NCI-H1417 (cell line): ENCODE measurements at places on chromosomes 3 and 15.

DNA sequence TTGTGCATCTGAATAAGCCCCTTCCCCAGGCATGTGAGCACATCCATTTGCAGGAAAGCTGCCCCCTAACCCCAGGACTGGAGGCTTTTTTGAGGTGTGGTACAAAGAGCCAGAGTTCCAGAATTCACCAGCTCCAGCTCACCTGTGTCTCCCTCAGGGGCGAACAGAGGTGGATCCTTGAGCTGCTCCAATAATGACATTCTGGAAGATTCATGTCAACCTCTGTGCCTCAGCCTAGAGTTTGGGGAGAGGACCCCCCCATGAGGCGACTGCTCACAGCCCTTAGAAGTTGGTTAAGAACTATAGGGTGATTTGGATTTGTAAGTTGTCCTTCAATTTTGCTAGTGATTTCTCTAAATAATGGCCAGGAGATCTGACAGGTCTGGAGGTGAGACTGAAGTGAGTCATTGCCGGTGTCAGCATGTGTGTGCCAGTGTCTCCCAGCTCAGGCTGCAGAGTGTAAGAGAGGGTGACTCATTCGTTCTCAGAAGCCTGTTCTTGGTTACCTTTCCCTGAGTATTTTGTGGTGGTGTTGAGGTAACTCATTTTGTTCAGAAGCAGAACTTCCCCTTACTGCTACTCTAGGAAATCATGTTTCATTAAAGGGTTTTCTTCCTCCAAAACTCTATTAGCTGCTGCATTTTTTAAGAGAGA lies 136.9 kb upstream of the TOPAZ1 start:
- DNase-seq: no peak

GRCh38 chr3:8996681-8997121 lies 33.4 kb upstream of the RAD18 start:
- DNase-seq: no peak

DNA sequence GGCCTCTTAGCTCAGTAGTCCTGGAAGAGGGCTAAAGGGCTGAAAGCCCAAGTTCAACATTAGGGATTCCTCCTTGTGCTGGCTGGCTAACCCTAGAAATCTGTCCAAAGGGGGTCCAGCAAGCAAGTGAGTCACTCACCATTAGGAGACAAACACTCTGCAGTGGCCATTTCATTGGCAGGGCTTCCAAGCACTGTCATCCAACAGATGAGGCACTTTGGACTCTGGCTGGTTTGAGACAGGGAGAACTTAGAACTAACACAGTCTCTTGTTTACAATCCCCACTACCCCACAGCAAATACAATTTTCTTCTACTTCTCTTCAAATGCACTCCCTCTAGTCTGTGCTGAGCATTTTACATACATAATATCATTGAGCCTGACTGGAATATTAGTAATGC lies 10.1 kb upstream of the WNT5A start:
- DNase-seq: no peak

GRCh38 chr15:22944651-22945050 lies 35.5 kb downstream of the CYFIP1 start:
- peak; percentile 32 for DNase-seq

DNA sequence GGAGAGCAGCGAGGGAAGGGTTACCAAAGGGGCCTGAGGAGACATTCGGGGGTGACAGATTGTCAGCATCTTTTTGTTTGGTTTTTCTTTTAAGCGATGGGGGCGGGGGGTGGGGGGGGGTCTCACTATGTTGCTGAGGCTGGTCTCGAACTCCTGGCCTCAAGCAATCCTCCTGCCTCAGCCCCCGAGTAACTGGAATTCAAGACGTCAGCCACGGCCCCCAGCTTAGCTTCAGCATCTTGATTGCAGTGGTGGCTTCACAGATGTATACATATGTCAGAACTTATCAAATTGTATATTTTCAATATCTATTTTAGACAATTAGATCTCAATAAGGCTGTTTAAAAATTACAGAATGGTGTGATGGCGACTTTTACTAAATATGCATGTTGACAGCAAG lies 30.9 kb downstream of the ZDHHC19 start:
- no peak for DNase-seq

GRCh38 chr3:128845778-128846485 lies 33.5 kb upstream of the ACAD9 start:
- DNase-seq: peak; percentile 76

GRCh38 chr3:65330072-65330471 lies 642.3 kb upstream of the ADAMTS9 start:
- DNase-seq: no peak

DNA sequence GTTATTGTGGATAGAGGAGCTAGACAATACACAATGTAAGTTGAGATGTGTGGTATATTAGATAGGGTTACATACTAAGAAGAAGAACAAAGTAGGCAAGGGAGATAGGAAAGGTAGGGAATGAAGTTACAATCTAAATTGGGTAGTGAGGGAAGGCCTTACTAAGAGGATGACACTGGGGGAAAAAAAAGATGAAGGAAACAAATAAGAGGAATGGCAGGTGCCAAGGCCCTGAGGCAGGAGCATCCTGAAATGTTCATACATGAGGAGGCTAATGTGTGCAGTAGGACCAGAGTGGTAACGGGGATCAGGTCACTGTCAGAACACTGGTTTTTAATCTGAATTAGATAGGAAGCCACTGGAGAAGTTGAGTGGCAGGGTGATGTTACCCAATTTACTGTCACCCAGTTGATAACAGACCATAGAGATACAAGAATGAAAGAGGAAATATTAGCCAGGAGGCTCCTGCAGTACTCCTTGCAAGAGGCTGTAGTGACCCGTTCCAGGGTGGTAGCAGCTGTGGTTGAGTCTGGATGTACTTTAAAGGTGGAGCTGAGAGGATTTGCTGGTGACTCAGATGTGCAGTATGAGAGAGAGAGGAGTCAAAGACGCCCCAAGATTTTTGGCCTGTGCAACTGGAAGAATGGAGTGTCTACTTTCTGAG lies 14.4 kb downstream of the RTP1 start:
- DNase-seq: no peak

DNA sequence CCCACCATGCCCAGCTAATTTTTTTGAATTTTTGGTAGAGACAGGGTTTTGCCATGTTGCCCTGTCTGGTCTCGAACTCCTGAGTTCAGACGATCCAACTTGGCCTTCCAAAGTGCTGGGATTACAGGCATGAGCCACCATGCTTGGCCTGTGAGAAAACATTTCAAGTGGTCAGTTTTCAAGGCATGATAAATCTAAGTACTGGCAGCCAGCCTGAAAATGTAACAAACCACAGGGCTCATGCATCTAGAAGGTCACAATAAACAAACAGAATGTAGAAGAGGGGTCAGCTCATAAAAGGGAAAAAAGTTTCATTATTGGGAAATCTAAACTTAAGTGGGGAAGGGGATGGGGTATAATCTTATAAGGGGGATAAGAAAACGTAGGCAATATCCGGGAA lies 39.9 kb downstream of the PPCDC start:
- DNase-seq: no peak

DNA sequence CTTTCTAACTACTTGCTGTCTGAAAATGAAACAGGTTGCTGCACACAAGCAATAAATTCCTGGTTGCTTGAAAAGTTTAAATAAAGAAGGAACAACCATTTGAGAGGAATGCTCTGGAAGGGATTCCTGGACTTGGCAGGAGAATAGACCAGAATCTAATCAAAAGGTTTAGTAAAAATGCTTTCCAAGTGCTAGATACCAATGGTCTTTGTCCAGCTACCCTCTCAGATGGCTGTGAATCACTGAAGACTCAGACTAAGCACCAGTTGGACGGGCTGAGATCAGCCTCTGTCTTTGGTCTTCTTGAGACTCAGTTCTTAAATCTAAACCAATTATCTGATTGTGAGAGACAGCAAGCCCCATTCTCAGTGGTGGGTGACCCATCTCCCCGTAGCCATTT lies 27.7 kb upstream of the LPP start:
- DNase-seq: no peak

- DNase-seq: no peak
Measured at GRCh38 chr3:197026481-197026866, 3.1 kb downstream of the MELTF start.

DNA sequence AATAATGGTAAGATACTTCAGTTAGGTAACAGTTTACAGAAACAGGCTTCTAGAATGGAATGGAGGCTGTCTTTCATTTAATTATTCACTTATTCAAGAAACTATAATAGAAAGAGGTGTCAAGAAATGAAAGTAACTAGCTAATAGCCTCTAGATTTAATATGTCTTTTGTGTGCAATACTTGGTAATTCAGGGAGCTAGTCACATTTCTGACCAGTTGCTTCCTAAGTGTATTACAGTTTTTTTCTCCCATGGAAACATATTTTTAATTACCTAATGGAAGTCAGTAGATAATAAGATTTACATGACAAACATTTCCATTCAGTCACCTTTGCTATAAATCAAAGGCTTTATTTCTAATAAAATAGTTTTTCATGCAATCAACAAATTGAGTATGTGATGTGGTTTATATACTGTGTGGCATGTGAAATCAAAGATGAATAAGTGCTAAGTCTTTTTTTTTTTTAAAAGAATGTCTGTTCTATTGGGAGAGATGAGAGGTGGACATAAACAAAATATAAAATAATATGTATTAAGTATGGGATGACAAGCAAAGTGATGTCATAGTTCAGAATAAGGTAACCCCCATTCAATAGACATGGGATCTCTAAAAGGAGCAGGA lies 985.7 kb downstream of the SQOR start:
- DNase-seq: no peak

- no peak for DNase-seq
Measured at GRCh38 chr15:33636958-33637357, 326.2 kb downstream of the RYR3 start.

DNA sequence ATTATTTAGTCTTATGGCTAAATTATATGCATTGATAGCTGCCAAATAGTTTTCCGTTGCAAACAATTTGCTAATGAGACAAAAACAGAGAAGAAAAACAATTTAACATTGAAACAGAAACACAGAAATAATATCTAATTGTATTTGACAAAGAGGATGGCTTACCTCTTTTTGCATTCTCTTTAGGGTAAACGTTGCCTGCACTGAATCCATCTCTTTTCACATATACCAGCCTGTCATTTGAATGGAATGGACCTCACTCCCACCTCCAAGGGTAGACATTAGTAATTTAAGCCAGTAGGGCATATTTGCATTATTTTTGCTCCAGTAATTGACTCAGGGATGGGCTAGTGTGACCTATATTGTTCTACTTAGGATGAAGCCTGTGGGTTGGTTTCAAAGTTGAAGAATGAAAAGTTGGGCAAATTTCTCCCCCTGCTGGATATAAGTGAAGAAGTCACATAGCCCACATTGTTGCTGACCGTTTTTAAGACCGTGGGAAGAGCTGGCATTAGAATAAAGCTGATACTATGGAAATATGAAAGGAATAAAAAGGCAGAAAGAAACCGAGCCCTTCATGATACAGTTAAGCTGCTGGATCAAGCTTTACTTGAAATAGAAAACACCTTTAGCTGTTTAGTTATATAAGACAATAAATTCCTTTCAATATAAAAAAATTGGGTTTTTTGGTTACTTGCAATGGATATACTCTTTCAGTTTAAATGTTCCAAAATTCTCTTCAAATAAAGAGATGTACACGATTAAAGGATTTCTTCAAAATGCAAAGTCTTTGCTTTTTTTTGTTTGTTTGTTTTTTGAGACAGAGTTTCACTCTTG lies 26.9 kb downstream of the PIERCE2 start:
- DNase-seq: peak; percentile 4

DNA sequence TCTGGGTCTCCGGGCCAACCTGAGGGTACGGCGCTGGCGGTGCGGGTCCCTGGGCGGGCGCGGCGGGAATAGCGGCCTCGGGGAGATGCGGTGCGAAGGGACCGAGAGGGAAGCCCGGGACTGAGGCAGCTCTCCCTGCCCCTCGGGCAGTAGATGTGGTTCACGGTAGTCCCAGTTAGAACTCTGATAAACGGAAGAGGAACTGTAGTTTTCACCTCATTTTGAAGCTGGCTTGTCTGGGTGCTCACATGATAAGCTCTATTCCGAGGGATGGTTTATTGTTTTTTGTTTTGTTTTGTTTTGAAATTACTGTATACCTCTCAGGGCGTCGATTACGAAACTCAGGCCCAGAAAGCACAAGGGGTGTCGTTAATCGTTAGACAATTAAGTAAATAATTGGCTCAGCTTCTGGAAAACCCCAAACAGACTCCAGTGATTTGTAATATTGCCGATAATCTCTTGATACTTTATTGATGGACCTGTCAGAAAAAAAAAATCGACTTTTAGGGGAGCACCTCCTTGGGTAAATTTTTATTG lies 413 bp downstream of the NUSAP1 start:
- no peak for DNase-seq

- DNase-seq: no peak
Measured at GRCh38 chr3:155185631-155186071, 105.5 kb downstream of the MME start.

DNA sequence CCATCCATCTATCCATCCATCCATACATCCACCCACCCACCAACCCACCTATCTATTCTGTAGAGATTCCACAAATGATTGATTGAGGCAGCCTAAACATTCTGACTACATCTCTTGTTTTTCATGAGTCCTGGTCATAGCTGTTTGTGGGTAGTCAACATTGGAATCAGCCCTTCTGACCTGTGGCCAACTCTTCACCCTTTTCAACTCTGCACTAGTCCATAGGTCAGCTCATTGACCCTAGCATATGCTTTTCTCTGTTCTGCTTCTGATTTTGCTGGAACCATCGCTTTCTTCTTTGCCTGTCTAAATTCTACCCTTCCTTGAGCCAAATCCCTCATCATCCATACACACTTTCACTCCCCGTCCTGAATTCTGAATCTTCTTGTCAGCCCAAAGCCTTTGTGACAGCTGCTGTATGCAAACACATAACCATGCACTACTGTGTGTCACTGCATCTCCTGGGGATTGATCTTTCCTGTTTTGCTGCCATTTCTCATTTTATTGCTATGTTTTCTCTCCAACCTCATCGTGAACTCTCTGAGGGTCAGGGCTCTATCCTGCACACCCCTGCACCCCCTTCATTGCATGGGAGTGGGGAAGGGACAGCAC lies 16.8 kb upstream of the KCTD6 start:
- DNase-seq: no peak

DNA sequence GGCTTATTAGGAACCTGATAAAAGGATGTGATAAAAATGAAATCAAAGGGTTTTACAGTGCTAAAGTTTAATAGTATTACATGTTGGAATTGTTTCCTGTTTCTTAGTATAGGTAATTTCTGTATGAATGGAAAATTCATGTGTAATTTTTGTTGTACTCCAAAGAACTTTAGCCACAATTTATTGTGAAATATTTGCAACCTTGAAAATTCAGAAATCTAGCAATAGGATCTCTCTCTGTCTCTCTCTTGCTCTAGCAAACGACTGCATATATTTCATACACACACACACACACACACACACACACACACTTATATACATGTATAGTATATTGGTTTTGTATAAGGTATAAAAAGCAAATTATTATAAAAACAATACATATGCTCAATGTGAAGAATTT lies 59.6 kb downstream of the PIAS1 start:
- DNase-seq: no peak
